ENCODE measurements at places on chromosomes 13 and 19. TPM values are rescaled to one million over a fixed set of nuclear protein-coding genes. Genes with fewer than 3 reads are reported as not detected.

GRCh38 chr13:79973533-79973963 lies 367.4 kb downstream of the SPRY2 start:
- H3K27ac ChIP-seq: no peak overlapping the region
- no peaks in the 10 kb centered on the region for H3K4me1 ChIP-seq
- H3K36me3 ChIP-seq: no peaks in the 10 kb centered on the region
- H3K4me3 ChIP-seq: no peak overlapping the region
- H3K27me3 ChIP-seq: no peaks in the 10 kb centered on the region
- DNase-seq: no peak

- no peaks in the 10 kb centered on the region for H3K36me3 ChIP-seq
- no peak for DNase-seq
- H3K27me3 ChIP-seq: no peaks in the 10 kb centered on the region
- H3K4me3 ChIP-seq: no peak overlapping the region
- H3K27ac ChIP-seq: no peak overlapping the region
These were observed 116.7 kb downstream of the SOX1 start for GRCh38 chr13:112183532-112184090.

- no peaks in the 10 kb centered on the region for H3K27me3 ChIP-seq
- no peak overlapping the region for H3K27ac ChIP-seq
- no peaks in the 10 kb centered on the region for H3K36me3 ChIP-seq
- DNase-seq: no peak
- H3K4me1 ChIP-seq: no peaks in the 10 kb centered on the region
These were observed 94.7 kb upstream of the PRR20A start for GRCh38 chr13:57045826-57046546.

GRCh38 chr19:482186-483041 lies 13.9 kb upstream of the MADCAM1 start:
- no peak for DNase-seq
- H3K4me3 ChIP-seq: no peak overlapping the region
- no peaks in the 10 kb centered on the region for H3K27me3 ChIP-seq
- no peaks in the 10 kb centered on the region for H3K36me3 ChIP-seq
- no peaks in the 10 kb centered on the region for H3K4me1 ChIP-seq

- no peaks in the 10 kb centered on the region for H3K36me3 ChIP-seq
- peaks cover 24% of the 10 kb centered on the region for H3K4me1 ChIP-seq
- H3K27me3 ChIP-seq: peaks cover 7% of the 10 kb centered on the region
- H3K4me3 ChIP-seq: peak overlapping the region; percentile 37
- peak; percentile 90 for DNase-seq
- H3K27ac ChIP-seq: peak overlapping the region; percentile 71
These were observed 4.7 kb downstream of the EPS8L1 start for GRCh38 chr19:55080121-55080967.

GRCh38 chr13:25901460-25902376 lies 150.1 kb downstream of the SHISA2 start:
- H3K27ac ChIP-seq: no peak overlapping the region
- no peaks in the 10 kb centered on the region for H3K27me3 ChIP-seq

DNA sequence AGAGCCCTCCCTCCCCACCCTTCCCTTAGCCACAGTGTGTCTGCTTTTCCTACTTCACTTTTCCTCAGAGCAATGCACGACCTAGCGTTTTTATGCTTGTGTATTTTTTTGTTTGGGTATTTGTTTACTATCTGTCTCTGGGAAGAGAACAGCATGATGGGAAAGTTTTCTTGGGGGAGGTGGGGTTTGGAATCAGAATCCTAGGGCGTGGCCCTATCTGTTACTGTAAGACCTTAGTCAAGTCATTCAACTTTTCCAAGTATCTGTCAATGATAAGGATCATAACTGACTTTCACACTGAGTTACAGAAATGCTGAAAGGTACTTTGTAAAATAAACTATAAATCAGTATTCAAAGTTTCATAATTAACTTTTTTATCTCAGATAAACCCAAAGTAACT lies 146.3 kb upstream of the WASF3 start:
- DNase-seq: no peak
- H3K27ac ChIP-seq: no peak overlapping the region
- H3K4me3 ChIP-seq: no peak overlapping the region
- no peaks in the 10 kb centered on the region for H3K36me3 ChIP-seq
- H3K27me3 ChIP-seq: no peaks in the 10 kb centered on the region

DNA sequence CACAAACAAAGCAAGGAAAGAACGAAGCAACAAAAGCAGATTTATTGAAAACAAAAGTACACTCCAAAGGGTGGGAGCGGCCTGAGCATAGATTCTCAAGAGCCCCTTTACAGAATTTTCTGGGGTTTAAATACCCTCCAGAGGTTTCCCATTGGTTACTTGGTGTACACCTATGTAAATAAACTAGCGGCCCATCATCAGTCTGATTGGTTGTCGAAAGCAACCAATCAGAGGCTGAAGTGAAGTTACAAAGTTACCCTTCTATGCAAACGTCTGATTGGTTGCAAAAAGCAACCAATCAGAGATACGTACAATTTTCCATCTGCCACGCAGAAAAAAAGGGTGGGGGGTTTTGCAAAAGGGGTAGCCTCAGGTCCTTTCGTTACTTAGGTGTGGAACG lies 96.3 kb upstream of the UBAC2 start:
- H3K4me1 ChIP-seq: no peaks in the 10 kb centered on the region
- no peak for DNase-seq
- no peak overlapping the region for H3K4me3 ChIP-seq
- no peak overlapping the region for H3K27ac ChIP-seq
- H3K27me3 ChIP-seq: no peaks in the 10 kb centered on the region
- no peaks in the 10 kb centered on the region for H3K36me3 ChIP-seq

GRCh38 chr13:29746148-29746677 lies 104.2 kb downstream of the UBL3 start:
- H3K36me3 ChIP-seq: no peaks in the 10 kb centered on the region
- H3K27me3 ChIP-seq: no peaks in the 10 kb centered on the region
- H3K27ac ChIP-seq: no peak overlapping the region
- H3K4me3 ChIP-seq: no peak overlapping the region
- peaks cover 4% of the 10 kb centered on the region for H3K4me1 ChIP-seq

DNA sequence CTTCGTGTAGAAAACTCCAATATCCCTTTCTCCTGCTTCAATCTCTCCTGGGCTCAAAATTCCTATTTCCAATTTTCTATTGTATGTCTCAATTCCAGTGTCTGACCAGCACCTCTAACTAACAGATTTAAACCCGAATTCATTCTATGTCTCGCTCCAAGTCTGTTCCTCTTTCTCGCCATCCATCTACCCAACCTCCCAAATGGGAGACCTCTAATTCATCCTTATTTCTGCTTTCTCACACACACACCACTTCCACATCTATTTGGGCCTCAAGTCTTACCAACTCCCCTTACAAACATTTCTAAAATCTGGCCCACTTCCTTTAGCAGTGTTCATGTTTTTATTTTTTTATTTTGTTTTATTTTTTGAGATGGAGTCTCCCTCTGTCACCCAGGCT lies 53.3 kb downstream of the MBD3L2B start:
- H3K27me3 ChIP-seq: no peaks in the 10 kb centered on the region
- H3K36me3 ChIP-seq: no peaks in the 10 kb centered on the region
- no peak for DNase-seq
- no peak overlapping the region for H3K27ac ChIP-seq

DNA sequence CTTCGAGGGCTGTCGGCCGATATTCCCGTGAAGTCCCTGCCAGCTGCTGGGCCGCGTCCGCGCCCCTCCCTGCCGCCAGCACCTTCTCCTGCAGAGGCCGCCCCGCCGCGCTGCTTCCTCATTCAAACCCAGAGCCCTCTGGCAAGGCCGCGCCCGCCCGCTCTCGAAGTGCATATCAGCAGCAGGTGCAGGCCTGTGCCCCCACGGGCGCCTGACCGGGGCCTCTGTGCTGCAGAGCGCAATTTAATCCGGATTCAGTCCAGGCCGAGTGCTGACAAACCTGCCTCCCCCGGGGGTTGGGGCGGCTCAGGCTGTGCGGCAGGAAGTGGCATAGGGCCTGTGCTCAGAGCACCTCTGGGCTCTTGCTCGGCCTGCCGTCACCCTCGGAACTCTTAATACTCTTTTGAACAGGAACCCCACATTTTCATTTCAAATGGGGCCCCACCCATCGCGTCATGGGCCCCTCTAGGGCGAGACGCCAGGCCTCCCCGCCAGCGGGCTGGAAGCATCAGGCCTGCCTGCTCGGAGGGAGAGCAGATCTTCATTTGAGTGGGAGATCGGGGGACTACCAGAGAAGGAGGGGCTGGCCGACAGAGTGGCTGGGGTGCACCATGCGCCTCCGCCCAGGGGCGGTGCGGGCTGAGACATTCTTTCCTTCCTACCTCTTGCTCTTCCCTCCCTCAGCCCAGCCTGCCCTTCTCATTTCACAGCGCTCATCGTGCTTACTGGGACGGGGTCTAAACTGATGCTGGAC lies 125.7 kb downstream of the TNFRSF19 start:
- peak overlapping the region; percentile 2 for H3K4me3 ChIP-seq
- DNase-seq: peak; percentile 51
- H3K27me3 ChIP-seq: no peaks in the 10 kb centered on the region

DNA sequence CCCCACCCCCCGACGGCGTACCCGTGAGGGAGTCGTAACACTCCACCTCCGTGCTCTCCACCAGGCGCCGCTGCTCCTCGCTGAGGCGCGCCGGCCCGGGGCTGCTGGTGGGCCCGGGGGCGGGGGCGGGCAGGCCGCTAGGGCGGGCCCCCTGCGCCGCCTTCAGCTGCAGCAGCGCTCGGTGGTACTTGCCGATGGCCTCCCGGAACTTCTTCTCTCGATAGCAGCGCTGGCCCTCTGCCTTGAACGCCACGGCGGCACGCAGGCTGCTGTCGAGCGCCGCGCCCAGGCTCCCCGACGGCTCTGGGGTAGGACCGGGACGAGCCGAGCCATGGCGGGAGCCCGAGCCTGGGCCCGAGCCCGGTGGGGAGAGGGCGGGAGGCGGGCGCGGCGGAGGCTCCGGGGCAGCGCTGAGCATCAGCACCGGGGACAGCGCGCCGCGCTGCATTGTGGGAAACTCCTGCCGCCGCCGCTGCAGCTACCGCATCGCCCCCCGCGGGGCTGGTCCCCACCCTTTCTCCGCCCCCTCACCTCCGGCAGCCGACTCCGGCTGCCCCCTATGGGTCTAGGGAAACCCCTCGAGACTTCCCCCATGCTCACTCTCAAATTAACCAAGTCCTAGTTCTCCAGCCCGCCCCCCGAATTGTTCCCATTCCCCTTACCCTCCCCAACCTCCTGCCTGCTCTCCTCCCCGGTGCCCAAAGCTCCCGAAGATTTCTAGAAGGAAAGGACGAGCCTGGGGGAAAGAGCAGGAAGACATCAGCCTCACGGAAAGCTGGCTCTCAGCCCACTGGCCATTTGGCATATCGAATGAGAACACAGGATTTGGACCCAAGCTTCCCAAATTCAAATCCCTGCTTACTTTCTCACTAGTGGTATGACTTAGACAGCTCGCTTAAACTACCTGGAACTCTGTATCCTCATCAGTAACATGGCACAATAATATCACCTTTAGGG lies at the start of gene TTC9B:
Gene TTC9B (minus strand): TSS at position 451 of the 957 bp plus-strand sequence. CDS start 3 bp downstream, at position 448.
- no peak for DNase-seq
- no peak within 1 kb of the TSS for H3K4me3 ChIP-seq
- H3K27me3 ChIP-seq: no peaks in the 10 kb centered on the region
- H3K36me3 ChIP-seq: no peaks in the 10 kb centered on the region

GRCh38 chr13:28485551-28485950 lies 9.4 kb downstream of the FLT1 start:
- no peaks in the 10 kb centered on the region for H3K4me1 ChIP-seq
- no peak overlapping the region for H3K27ac ChIP-seq
- DNase-seq: no peak
- H3K4me3 ChIP-seq: no peak overlapping the region
- H3K27me3 ChIP-seq: no peaks in the 10 kb centered on the region

- H3K36me3 ChIP-seq: no peaks in the 10 kb centered on the region
- H3K4me3 ChIP-seq: peak within 1 kb of the TSS; percentile 91
- no peak for DNase-seq
These were observed at the start of gene KATNAL1 for GRCh38 chr13:30307194-30307970. TSS of gene KATNAL1 (minus strand) at chr13:30307551. CDS start at chr13:30283777, 23,774 bp downstream.

- no peak overlapping the region for H3K27ac ChIP-seq
- no peaks in the 10 kb centered on the region for H3K4me1 ChIP-seq
- DNase-seq: peak; percentile 68
- H3K36me3 ChIP-seq: no peaks in the 10 kb centered on the region
- H3K27me3 ChIP-seq: no peaks in the 10 kb centered on the region
These were observed 34.9 kb upstream of the TPM4 start for GRCh38 chr19:16041299-16041990.

GRCh38 chr13:73519396-73520116 lies 460.8 kb downstream of the KLF5 start:
- no peaks in the 10 kb centered on the region for H3K36me3 ChIP-seq
- no peaks in the 10 kb centered on the region for H3K27me3 ChIP-seq
- H3K27ac ChIP-seq: no peak overlapping the region
- no peak for DNase-seq

- H3K27me3 ChIP-seq: no peaks in the 10 kb centered on the region
- H3K36me3 ChIP-seq: no peaks in the 10 kb centered on the region
- H3K4me3 ChIP-seq: no peak overlapping the region
- H3K27ac ChIP-seq: no peak overlapping the region
- no peaks in the 10 kb centered on the region for H3K4me1 ChIP-seq
These were observed 9.1 kb downstream of the KDELR1 start for GRCh38 chr19:48382286-48382685.

GRCh38 chr13:45899406-45899805 lies 47.9 kb upstream of the SIAH3 start:
- H3K4me1 ChIP-seq: no peaks in the 10 kb centered on the region
- DNase-seq: no peak
- H3K27me3 ChIP-seq: no peaks in the 10 kb centered on the region
- H3K36me3 ChIP-seq: no peaks in the 10 kb centered on the region
- no peak overlapping the region for H3K4me3 ChIP-seq

GRCh38 chr19:47389150-47389556 lies 30.2 kb downstream of the MEIS3 start:
- no peaks in the 10 kb centered on the region for H3K4me1 ChIP-seq
- no peak overlapping the region for H3K4me3 ChIP-seq
- no peaks in the 10 kb centered on the region for H3K27me3 ChIP-seq
- no peak overlapping the region for H3K27ac ChIP-seq

CEACAM6 gene
- total RNA-seq: 31.9 TPM

DKKL1 gene
- total RNA-seq: not detected

ZNF77 gene
- 4.6 TPM for total RNA-seq

CEBPA gene
- 91.2 TPM for total RNA-seq

JAK3 gene
- total RNA-seq: 5.8 TPM

SIRT2 gene
- total RNA-seq: 90.9 TPM

USHBP1 gene
- 2.1 TPM for total RNA-seq

PALM gene
- total RNA-seq: 14.5 TPM

HSH2D gene
- total RNA-seq: 48.5 TPM

SIAH3 gene
- total RNA-seq: not detected

Measured in Peyer's patch (tissue), 4 donors.